NCI-H1930 (cell line): ENCODE measurements at places on chromosomes 3 and 15.

- DNase-seq = no peak
These were observed 3.0 kb downstream of the DLL4 start for GRCh38 chr15:40932156-40932555.

DNA sequence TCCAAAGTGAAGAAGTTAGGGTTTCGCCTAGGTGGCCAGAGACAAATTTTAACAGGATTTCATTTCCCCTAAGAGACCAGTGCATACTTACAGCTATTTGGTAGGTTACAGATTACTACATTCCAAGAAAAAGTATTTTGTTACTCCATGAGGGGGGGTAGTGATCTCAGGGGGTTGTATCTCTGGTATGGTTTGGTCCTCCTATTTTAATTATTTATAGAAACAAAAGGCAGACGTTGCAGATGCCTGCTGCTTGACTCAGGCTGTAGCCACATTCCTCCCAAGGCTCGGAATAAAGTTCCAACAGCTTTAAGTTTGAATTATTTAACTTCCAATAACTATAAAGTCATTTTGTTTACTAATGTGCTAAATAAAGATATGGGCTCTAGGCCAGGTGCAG is 1.3 kb upstream of the TRIM59 start:
- no peak for DNase-seq

DNA sequence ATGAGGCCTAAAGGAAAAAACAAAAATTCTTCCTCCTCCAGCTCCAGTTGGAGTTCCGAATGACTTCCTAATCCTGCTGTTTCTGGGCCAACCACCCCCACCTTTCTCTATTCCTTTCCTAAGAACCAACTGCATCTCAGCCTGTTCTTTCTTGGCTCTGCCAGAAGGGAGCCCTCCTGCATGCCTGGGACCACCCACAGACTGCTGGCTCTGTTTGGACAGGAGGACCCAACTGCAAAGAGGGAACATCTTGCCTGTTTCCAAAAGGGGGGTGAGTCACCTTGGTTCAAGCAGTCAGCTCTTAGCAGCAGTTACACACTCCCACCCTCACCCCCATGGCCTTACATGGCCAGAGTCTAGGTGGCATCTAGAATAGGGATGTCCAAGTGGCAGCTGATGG is 116.0 kb upstream of the PRICKLE2 start:
- no peak for DNase-seq

DNA sequence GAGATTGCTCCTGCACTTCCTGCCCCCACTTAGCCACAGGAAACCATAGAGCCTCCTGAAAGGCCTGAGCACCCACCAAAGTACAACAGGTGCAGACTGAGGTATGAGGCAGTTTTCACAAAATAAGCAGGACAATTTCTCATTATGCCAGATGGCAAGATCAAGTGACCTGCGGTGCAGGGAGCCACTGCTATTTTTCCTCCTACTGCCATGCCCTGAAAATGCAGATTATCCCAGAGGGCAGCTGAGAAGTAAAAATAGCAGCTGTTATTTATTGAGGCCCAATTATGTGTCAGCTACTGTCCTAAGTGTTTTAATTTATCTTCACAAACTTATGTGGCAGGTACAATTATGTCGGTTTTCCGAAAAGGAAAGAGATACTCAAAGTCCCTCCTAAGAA is 209.5 kb upstream of the ST8SIA2 start:
- DNase-seq = no peak

- DNase-seq = no peak
These were observed 463.9 kb downstream of the EPHB1 start for GRCh38 chr3:135258916-135259315.
